ENCODE measurements at places on chromosomes 16 and 17.

DNA sequence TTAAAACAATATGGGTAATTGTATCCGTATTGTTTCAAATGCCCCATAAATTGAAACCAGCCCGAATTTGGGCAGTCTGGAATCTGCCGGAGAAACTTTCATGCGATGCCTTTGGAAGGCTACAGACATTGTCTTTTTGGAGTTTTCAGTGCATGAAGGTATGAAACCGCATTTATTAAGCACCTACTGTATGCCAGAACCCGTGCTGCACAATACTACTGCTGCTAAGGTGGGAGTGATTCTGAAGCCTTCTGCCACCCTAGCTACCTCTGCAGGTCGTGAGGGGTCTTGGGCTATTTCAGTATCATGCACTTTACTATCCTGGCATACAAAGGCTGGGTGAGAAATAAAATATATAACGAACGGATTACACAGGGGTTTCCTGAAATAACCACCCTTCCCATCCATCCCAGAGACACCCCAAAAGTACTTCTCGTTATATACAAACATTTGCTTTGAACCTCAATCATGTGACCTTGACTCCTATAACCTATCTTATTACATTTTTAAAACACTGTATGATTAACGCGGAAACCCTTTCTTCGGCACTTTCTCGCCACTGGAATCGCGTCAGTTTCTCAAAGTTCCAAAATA lies 1.0 kb upstream of the MSI2 start:
- no peak for DNase-seq

DNA sequence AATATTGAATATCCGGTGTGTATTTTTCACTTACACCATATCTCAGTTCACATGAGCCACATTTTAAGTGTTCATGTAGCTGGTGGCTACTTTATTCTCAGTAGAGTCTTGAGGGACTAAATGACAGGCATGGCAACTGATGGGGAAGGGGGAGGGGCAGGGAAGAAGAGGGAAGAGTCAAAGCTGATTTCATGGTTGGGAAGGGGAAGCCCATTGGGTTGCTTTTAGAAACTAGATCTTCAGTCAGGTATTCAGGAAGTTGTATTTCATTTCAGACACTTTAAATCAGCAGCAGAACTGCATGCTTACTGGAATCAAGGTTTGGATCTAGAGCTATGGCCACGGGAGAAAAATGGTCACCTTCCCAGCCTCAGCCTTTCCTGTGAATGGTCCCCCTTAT lies 2.9 kb upstream of the WIPI1 start:
- DNase-seq, result no peak

DNA sequence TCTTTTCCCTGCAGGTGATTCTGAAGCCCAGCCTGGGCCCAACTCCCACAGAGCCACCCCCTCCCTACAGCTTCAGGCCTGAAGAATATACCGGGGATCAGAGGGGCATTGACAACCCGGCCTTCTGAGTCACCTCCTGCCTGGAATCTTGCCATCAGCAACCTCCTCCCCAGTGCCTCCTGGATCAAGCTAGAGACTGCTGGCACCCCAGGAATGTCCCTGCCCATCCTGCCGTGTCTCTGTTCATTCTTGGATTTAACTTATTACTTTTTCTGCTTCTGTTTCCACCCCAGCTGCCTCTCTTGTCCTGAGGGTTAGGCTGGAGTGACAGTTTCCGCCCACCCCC lies 4.9 kb downstream of the TMEM92 start:
- no peak for DNase-seq

DNA sequence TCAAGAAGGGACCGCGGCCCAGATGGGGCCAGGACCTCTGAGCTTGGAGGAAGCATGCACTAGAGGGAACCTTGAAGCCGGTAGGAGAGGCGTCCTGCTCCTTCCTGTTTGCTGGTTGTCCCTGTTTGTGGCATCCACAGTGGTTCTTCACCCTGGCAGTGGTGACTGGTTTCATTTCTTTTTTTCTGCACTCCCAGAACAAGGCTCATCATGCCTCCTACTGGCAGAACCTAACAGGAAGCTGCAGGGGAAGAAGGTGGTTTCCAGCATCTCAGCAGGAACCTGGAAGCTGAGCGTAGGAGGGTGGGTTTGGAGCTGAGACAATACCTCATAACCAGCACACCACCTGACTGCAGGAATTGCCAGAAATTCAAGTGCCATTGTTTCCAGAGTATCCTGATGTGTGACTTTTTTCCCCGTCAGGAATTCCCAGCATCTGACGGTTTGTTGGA lies 5.8 kb downstream of the TMEM231 start:
- peak; percentile 12 for DNase-seq

GRCh38 chr16:78882150-78882549 lies 718.4 kb downstream of the MAF start:
- DNase-seq, result no peak

- no peak for DNase-seq
These were observed 76.0 kb downstream of the GPR139 start for GRCh38 chr16:19997734-19998133.

GRCh38 chr17:61376931-61377838 lies 22.5 kb upstream of the TBX2 start:
- no peak for DNase-seq

GRCh38 chr17:56167491-56167890 lies 14.2 kb downstream of the ANKFN1 start:
- no peak for DNase-seq

- peak; percentile 86 for DNase-seq
These were observed 11.4 kb downstream of the GGA3 start for GRCh38 chr17:75250009-75250471.

DNA sequence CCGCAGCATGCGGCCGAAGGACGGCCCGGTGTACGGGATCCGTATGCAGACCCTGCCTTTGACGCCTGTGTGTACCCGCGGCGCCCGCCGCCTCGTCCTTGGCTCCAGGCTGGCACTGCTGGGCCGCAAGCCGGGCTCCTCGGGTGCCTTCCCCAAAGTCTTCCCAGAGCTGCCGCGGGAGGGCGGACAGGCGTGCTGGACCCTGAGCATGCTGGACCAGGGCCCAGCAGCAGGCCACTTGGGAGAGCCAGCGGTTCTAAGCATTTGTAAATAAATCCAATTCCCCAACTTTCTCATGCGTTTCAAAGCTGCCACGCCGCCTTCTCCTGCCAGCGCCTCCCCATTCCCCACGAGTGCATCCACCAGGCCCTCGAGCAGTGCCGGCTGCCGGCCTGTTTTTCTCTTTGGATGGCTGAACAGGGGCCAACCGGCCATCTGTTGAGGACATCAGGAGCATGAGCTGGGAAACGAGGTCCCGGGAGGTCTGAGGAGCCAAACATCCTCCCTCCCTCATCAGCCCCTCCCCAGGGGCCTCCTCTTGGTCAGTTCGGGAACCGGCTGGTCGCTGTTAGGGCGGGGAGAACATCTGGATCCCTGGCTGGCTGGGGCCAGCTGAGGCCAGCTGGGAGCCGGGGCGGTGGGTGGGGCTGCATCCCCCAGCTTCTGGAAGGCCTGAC lies 20.5 kb upstream of the PABPN1L start:
- DNase-seq, result no peak

GRCh38 chr17:14373614-14374259 lies 72.9 kb downstream of the HS3ST3B1 start:
- no peak for DNase-seq

- peak; percentile 77 for DNase-seq
These were observed at the start of gene MCRIP2 for GRCh38 chr16:641326-642188. MCRIP2 (plus strand) TSS chr16:641828; CDS start chr16:641992, 164 bp downstream.
